ENCODE measurements at places on chromosomes 7 and 10.

DNA sequence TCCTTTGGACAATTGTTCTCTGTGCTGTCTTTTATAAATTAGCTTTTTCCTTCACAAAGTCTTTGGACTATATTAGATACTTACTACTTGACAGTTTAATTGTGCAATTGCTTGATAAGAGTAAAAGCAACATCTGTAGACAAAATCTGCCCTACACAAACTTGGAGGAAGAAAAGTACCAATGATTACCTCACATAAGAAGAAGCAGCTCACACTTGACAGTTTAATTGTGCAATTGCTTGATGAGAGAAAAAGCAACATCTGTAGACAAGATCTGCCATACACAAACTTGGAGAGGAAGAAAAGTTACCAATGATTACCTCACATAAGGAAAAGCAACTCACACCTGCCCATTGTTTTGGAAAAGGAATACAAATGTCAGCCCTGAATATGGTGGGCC is 17.1 kb upstream of the SCIN start:
- no peak for DNase-seq

GRCh38 chr10:43078986-43079273 is 2.1 kb downstream of the RET start:
- DNase-seq: no peak

- no peak for DNase-seq
These were observed 182.6 kb downstream of the REEP3 start for GRCh38 chr10:63703740-63704345.

GRCh38 chr10:5873515-5873995 is 16.1 kb downstream of the ANKRD16 start:
- DNase-seq: peak; percentile 50

DNA sequence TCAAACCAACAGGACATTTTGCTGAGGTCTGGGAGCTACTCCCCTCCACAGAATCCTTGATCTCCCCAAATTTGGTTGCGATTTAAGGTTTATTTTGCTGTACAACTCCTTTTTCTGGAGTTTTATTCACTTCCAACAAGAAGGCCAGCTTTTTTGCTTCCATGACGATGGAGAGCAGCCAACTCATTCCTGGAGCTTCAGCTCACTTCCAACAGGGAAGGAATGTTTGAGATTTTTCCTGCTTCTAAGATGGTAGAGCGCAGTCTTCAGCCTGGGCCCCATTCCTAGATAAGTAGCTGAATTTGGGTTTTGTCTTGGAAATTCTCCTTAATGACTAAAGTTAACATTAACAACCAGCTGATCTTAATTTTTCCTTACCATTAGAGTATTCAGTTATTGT is 30.9 kb upstream of the CREB3L2 start:
- DNase-seq: no peak

DNA sequence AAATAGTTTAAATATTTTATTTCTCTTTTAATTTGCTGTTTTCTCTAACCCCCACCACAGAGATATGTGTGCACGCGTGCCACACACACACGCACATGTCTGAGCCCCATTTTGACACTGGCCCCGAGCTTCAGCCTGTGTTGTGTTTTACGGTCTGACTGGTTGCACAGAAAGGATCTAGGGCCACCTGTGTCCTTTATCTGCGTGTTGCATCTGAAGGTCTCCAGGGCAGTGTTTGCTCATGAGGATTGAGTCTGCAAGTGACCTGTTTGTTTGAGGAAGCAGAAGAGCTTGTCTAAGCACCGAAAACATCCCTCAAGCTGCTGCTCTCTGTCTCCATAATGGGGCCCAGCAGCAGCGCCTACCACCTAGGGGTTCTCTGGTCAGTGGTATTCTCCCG is 266.4 kb upstream of the LYZL1 start:
- no peak for DNase-seq

- no peak for DNase-seq
These were observed 20.7 kb downstream of the BLVRA start for GRCh38 chr7:43779045-43779812.

DNA sequence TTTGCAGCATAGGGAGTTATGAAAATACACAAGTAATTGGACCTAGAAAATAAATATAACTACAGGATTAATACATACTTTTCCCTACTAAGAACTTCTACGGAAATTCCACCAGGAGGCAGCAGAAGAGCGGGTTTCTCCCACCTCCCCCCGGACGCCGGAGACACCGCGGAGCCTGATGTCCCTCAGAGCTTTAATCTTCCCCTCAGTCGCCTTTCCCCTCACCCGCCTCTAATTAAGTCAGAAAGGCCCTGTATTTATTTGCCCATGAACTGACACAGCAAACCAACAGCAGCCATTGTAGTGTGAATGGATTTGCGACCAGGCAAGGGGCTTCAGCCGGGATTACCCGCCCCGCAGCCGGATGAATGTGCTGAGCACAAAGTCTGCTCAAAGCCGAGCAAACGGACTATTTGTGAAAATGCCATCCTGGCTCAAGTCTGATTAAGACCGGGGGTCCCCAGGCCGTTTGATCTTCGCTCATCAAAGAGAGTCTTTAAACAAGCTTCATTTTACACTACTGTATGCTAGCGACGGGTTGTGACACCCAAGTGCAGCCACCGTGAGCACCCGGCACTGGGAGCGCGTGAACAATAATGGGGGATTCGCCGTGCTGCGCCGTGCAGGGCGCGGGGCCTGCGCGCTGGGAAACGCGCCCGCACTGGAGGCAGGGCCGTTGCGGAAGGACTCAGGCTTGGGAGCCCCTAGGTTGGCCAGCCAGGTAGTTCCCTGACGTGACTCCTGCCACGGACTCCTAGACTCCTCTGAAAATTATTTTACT is 5.6 kb upstream of the DKK1 start:
- DNase-seq: peak; percentile 38

DNA sequence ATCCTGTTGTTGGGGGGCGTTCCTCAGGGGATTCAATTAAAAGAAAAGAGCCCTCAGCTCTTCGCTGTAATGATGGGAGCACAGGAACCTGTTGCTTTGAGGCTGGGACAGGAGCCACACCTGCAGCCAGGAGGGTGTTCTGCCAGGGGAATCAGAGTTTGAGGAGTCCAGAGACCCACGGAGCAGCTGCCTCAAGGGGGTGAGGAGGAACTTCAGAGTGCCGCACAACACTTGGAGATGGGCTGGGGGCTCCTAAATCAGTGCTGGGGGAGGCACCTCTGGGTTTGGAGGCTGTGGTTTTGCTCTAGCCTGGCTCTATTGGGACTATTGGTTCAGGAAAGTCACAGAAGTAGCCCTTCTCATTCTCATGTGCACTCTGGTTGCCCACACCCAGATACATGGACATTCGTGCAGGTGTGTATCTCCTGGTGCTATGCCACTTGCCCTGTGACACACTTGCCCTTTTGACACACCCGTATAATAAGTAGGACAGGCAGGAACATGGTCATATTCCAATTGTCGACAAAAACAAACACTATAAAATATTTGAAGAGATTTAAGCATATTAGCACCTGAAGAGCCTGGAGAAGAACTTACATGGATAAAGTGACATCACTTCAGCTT is 98.1 kb downstream of the PTPN20 start:
- DNase-seq: no peak

Measured in GM06990 (cell line).